ENCODE measurements at places on chromosomes 16 and 17. TPM values are rescaled to one million over a fixed set of nuclear protein-coding genes. Genes with fewer than 3 reads are reported as not detected.

The FN3K gene
- total RNA-seq, result 7.2 TPM

The KRT222 gene
- 0.34 TPM for total RNA-seq

The KRT31 gene
- not detected for total RNA-seq

The GNAO1 gene
- 0.33 TPM for total RNA-seq

The CD300A gene
- not detected for total RNA-seq

The SNAI3 gene
- under 0.01 TPM for total RNA-seq

Measured in melanocyte of skin (primary cell).